Activated T-helper 9 cell treated with anti-CD3 and anti-CD28 coated beads, Interleukin-2, amount 50 U/mL, for 16 hours (primary cell): ENCODE measurements at places on chromosomes 3 and 15.
A peak's percentile ranks its signal among the peaks of the same experiment; 100 is the strongest.

DNA sequence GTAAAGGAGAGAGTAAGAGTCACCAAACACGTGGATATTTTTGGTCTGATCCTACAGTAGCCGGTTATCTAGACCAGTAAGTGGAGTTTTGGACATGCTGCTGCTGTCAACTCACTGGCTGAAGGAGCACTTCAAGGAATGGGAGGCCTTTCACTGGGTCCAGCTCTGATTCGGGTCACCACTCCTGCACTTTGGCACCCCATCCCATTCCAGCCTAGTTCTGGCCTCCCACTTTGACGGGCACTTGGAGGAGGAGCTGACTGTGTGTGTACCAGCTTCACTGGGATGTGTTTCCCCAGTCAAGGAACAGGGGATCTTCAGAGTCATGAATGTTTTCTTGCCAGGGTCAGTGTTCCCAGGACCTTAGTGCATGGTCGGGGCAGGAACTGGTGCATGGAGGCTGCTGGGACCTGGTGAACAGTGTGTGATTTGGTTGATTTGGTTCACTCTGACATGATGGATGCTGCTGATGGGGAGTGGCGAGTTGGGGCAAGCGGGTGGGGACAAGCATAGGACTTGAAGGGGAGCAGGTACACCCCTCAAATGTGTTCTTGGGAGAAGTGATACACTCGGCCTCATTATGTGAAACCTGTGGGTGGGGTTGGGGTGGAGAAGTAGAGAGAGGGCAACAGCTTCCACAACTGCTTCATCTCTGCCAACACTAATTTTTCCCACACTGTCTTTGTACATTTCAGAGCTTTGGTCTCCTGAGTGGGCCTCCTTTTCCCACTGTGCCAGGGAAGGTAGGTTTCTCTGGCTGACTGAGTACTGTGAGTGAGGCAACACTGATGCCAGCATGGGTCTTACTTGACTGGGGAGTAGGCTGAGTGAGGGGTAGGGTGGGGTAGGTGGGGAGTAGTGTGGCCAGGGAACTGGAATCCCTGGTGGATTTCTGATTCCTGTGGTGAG lies 64.0 kb downstream of the RGMA start:
- no peak for DNase-seq

GRCh38 chr15:51939216-51939615 lies 32.4 kb downstream of the LEO1 start:
- DNase-seq: no peak

DNA sequence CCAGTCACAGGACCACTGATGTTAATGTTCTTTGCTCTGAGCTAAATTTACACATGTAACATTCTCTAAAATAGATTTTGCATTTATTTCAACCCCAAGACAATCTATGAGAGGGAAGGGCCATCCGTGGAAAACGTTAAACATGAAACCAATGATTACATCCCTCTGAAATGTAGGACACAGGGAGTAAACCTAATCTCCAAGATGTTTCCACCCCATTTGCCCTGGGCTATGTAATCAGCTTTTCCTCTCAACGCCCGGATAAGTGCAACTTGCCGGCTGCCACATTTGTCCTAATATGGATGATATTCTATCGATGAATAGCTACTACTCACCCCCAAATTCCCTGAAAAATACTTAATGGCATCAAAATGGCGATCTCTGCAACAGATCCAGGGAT lies 6.4 kb upstream of the FMN1 start:
- DNase-seq: no peak

GRCh38 chr3:108185536-108185935 lies 36.7 kb downstream of the IFT57 start:
- DNase-seq: no peak

DNA sequence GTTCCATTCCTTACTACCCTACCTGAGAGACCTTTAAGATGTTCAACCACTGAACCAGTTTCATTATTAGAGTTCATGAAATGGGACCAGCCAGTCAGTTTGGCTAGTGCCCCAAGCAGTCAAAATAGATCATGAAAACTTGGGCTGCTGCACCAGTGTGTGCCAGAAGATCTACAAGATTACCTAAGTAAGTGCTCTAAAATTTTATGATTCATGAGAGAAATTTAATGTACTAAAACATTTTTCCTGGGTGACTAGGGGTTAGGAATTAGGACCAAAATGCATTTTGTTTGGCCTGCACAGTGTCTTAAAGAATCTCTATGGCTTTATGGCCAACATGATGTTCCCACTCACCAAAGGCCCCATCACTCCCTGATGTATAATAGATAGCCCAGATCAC lies 214.7 kb downstream of the ATP8B4 start:
- no peak for DNase-seq

DNA sequence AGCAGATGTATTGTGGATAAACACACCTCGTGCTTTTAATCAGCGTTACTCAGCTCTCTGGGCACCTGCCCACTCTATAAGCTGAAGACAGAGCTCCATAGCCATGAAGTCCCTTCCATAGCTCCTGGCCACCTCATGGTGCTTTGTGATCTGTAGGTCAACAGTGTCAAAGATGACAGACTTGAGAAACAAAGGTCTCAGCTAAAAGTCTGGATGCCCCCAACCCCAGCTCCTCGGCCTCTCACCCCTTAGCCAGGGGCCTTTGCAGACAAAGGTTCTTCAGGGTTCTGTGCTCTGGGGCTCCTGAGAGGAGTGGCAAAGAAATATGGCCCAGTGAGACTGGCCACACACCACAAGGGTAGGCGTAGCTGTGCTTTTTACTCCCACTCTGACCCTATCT lies 168.6 kb downstream of the KLF13 start:
- DNase-seq: no peak

GRCh38 chr3:48655606-48656005 lies 7.1 kb downstream of the CELSR3 start:
- DNase-seq: peak; percentile 36

- no peak for DNase-seq
These were observed 62.9 kb downstream of the SERPINI1 start for GRCh38 chr3:167798443-167798842.

- DNase-seq: no peak
These were observed 28.2 kb upstream of the USP3 start for GRCh38 chr15:63476229-63476632.

- no peak for DNase-seq
These were observed 30.7 kb upstream of the RPS17 start for GRCh38 chr15:82570721-82571508.

GRCh38 chr3:188779281-188779980 lies 392.3 kb upstream of the TPRG1 start:
- DNase-seq: no peak

DNA sequence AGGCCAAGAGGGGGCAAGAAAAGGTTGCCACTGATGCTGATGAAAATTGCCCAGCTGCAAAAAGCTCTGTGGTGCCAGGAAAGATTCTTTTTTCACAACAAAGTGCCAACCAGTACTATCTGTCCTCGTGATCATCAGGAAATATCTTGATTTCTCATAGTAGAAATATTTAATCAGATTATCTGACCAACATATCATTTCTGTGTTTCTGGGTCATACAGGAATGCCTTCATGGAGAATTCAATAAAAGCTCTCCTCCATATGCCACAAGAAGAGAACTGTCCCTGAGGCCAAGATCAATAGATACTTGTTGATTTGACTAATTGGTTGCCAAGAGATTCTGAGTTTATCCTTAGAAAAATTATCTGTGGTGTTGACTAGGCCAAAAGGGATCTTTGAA lies 63.5 kb downstream of the FSIP1 start:
- no peak for DNase-seq

DNA sequence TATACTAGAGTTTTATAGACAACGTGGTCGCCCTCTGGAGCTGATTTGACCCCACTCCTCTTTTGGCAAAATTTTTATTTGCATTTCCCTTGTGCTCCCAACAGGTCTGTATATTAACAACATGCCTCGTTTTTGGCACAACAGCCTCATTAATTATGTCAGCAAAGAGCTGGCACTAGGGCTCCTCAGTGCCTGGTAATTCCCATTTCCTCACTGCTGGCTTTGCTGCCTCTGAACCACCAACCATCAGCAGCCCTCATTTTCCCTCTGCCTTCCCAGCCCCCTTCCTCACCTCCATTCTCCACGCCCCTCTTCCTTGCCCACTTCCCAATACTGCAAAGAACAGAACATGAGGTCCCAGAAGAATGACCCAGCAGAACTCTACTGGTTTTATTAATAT lies 204.8 kb downstream of the ABHD5 start:
- no peak for DNase-seq

DNA sequence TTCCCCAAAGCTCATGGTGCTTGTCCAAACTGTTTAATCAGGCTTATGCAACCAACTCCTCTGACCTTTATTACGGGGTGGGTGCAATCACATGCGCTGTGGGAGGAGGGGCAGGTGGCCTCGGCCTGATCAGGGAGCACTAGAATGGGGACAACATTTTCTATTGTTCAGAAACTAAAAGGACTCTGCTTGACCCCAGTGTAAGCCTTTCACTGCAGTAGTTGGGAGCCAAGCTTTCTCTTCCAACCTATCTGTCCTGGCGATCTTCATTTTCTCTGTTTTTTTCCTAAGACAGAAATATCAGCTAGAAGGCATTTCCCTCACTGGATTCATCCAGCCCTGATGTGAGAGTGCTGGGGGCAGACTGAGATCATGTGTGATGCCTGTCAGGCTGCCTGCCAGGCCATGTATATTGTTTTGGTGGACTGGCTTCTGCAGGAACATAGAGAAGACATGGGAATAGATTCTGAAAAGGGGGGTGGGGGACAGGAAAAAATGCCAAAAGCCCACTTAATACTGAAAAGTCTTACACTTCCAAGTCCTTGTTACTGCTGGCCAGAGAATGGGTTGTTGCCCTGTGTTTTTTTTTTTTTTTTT lies 627.0 kb upstream of the TBL1XR1 start:
- no peak for DNase-seq

DNA sequence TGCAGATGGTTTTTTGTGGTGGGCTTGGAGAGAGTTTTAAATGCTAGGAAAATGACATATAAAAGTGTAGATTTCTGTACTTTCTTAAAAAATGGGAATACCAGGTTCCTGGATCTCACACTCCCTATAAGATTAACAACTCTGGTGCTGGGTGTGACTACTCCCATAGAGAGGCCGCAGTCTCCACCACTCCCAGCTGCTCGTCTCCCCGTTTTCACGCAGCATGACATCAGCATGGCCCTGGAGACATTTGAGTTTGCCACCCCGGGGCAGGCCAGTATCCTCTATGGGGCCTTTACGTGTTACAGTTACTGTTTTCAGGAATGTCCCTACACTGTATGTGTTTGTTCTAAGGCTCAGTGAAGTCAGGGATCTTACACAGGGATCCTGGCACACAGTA lies 126.7 kb upstream of the ATP2B2 start:
- no peak for DNase-seq

DNA sequence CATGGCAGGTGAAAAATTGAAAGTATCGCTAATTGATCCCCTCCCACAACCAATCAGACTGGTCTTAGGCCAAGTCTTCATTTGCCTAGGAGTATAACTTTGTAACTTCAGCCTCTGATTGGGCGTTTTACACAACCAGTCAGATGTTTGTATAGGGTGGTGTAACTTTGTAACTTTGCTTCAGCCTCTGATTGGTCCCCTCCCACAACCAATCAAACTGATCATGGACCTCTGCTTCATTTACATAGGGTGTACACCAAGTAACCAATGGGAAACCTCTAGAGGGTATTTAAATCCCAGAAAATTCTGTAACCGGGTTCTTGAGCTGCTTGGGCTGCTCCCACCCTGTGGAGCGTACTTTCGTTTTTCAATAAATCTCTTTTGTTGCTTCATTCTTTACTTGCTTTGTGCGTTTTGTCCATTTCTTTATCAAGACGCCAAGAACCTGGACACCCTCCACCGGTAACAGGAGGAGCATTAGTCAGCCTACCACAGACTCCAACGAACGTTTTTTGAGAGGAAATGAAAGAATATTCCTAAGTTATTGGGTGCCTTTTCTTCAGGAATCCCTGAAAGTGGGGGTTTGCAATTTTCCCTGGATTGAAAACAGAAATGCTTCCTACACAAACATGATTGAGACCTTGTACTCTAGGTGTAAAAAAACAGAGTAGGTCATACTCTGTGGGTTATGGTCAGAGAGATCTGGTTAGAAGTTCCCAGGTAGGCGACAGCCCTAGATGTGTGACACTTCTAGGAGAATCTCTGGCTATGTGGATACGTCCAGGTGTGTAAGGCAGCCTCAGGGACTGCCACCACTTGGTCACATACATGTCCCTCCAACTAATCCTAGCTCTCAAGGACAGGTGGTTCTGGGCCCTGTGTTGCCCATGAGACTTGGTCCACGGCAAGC lies 5.5 kb upstream of the SACM1L start:
- DNase-seq: no peak

DNA sequence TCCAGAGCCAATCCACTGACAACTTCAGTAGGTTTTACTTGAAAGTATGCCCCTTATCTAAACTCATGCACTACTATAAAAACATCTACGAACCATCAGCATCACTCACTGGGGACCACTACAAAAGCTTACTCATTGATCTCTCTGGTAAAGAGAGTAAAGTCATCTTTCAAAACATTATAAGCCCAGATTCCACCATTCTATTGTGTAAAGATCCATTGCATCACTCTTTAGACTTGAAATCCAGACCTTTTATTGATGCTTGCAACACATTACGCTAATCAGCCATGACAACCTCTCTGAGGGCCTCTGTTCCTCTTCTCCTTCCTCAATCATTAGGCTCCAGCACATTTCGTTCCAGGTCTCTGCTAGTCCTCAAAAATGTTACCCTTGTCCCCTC lies 248.9 kb upstream of the WNT5A start:
- no peak for DNase-seq

GRCh38 chr15:38195191-38195901 lies 57.3 kb upstream of the SPRED1 start:
- DNase-seq: no peak

DNA sequence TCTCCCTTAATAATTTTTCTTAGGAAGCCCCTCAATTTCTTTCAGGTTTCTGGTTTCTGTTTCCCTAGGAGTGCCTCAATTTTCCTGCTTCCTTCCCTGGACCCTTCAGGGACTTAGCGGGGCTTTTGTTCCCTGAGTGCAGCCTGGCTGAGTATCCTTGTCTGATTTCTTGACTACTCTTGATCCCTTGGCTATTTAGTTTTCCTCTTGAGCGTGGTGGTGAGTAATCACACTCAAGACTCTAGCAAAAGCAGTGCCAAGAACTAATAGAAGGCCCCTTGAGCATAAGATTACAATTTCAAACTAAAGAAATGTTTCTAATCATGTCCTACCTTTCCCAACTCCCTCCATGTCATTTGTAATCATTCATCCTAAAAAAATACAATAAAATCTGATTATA lies 94.3 kb upstream of the C3orf80 start:
- no peak for DNase-seq

DNA sequence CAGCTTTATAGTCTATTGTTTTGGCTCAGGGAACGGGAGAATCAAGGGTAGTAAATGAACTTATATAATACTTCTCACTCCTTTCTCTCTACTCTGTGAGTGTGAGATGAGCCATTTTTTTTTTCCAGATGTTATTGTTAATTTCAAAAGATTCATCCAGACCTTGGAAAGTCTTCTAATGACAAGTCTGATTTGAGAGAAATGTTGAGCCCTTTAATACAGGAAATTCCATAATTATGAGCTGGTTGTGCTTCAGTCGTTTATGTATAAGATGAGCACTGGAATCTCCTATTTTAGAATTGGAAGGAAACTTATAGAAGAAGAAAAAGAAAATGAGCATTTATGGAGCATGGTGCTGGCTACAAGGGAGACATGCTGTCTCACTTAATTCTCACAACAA lies 92.0 kb downstream of the FBN1 start:
- no peak for DNase-seq

GRCh38 chr3:95797081-95797480 lies 1017.3 kb upstream of the EPHA6 start:
- no peak for DNase-seq

- no peak for DNase-seq
These were observed 1.8 kb upstream of the ABTB1 start for GRCh38 chr3:127670761-127671522.

- no peak for DNase-seq
These were observed 84.3 kb upstream of the SPATA16 start for GRCh38 chr3:173225351-173225750.
